Activated CD8-positive, alpha-beta memory T cell treated with anti-CD3 and anti-CD28 coated beads for 1 hour (primary cell): ENCODE measurements at places on chromosomes 7 and 10.

GRCh38 chr7:98930921-98931320 lies 52.6 kb downstream of the TRRAP start:
- DNase-seq = no peak

- DNase-seq = no peak
Observed at GRCh38 chr10:16652154-16652553, 130.5 kb upstream of the C1QL3 start.

GRCh38 chr7:128097211-128097731 lies 66.0 kb upstream of the LRRC4 start:
- no peak for DNase-seq

DNA sequence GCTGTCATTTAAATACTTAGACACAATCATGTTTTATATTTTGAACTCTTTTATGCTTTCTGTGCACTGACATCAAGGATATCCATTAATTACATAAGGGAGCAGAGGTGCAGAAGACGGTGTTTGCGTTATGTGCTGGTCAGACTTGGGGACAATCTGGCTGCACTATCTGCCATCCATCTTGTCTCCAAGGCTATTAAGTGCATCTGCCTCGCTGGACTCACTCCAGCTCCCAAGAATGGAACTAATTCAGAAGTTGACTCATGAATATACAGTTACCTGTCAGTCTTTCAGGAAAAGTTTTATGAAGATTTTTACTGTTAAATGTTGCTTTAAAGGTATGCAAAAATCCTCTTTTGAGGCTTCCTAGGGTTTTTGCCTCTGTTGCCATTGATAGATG lies 391.0 kb downstream of the SUGCT start:
- DNase-seq = no peak

DNA sequence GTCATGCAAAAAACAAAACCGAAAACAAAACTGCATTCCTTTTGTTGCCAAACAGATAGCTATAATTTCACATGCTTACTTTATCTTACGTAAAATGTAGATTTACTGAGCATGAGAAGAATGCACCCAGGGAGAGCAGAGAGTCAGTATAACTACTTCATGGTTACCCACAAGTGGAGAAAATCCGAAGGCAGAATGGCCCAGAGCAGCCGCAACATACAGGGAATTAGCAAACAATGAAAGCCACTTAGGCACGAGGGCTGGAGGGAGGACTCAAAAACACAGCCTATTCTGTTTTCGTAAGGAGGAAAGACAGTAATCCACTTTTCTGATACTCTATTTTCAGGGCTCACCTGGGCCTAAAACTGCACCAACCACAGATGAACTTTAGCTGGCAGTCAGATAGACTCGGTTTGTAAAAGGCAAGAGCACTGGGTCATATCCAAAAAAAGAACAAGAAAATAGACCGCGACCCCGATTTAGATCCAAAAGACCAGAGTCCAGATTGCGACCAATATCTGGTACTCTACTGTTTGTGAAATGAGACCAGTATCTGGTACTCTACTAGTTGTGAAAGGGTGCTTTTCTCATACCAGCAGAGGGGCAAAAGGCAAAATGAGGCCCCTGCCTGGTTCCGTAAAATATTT lies 1.3 kb downstream of the ITPRIP start:
- DNase-seq = no peak

DNA sequence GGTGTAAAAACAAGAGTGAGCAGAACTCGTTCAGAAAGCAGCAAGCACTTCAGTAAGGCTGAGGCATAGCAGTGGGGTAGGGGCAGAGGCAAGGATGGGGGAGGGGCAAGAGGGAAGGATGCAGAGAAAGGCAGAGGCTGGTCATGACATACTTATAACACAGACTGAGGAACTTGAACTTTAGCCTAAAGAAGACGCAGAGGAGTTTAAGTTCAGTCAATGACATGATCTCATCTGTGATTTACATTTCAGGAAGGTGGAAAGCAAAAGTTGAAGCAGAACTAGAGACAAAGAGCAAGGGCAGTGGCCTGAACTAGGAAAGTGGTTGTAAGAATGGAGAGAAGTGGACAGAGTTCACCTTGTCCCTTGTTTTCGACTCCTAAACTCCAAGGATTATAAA lies 15.8 kb downstream of the MACC1 start:
- no peak for DNase-seq

DNA sequence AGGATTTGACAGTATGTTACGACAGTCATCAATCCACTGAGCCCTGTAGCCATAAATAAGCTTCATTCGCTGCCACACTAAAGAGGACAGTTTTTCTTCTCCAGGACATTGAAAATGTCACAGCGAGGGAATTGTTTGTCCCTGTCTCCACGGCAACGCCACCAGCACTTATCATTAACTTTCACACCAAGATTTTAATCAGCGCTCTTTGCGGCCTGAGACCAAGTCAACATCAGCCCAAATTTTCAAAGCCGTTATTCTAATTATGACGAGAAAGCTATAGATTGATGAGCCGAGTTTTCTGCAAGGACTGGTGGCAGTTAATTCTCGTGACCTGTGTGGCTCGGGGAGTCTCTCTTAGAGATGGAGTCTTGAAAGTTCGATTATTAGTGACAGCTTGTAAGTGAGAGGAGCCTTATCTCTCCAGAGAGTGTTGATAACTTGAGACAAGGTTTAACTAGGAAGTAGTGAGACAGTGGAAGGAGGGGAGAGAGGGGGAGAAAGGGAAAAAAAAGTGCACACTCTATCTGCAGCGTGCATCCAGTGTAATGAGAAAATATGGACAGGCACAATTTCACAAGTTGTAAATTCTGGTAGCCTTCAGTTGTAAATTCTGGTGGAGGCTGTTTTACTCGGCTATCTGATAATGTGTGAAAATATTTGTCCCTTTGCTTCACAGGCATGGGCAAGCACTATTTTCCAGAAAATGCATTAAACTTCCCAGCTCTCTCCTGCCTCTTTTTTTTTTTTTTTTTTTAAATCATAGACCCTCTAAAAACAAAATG lies 473.3 kb downstream of the LRMDA start:
- no peak for DNase-seq

DNA sequence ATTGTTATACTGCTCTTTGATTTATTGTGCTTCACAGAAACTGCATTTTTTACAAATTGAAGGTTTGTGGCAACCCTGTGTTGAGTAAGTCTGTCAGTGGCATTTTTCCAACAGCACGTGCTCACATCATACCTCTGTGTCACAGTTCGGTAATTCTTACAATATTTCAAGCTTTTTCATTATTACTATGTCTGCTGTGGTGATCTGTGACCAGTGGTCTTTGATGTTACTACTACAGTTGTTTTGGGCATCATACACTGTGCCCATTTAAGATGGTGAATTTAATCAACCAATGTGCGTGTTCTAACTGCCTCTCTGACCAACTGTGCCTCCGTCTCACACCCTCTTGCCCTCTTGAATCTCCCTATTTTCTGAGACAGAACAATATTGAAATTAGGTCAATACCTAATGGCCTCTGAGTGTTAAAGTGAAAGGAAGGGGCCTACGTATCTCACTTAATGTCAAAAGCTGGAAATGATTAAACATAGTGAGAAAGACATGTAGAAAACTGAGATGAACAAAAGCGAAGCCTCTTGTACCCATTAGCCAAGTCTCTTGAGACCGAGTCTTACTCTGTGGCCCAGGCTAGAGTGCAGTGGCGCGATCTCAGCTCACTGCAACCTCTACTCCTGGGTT lies 20.2 kb upstream of the ASL start:
- no peak for DNase-seq

GRCh38 chr10:43360086-43360485 lies 11.3 kb upstream of the FXYD4 start:
- no peak for DNase-seq

DNA sequence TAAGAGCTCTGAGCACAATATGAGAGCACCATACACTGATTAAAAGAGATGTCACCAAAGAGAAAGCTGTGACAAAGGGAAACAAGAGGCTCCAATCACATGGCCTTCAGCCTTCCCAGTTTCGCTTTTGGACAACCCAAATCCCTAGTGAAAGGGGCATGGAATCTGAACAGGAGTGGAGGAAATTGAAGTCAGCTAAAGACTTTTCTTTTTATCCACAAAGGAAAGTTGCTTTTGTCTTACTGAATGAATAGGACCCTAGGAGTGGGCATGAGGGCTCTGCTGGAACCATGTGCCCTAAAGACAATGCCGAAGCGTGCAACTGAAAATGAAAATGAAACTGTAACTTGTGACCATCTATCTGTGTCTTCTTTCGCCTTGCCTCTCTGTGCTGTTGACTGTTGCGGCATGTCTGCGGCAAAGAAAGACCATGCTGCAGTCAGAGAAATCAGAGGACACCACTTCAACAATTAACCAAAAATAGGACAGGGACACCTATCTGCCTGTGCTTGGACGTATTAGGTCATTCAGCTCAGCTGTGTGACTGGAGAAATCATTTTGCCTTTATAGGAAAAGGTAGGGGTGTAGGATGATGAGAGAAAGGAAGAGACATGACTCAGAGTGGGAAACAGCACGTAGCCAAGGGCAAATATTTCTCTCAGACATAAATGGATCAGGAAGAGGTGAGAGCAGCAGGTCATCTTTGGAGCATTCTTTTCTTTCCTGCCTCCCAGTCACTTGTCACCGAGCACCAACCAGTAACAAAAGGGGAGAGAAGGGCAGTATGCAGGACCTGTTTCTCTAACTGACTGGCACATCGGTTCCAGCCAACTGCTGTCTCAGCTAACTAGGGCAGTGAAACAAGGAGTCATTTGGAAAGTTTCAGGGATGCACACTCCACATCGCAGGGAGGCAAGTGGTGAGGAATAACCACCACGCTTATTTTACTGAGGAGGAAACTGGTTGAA lies 12.3 kb downstream of the CAV2 start:
- DNase-seq = no peak

DNA sequence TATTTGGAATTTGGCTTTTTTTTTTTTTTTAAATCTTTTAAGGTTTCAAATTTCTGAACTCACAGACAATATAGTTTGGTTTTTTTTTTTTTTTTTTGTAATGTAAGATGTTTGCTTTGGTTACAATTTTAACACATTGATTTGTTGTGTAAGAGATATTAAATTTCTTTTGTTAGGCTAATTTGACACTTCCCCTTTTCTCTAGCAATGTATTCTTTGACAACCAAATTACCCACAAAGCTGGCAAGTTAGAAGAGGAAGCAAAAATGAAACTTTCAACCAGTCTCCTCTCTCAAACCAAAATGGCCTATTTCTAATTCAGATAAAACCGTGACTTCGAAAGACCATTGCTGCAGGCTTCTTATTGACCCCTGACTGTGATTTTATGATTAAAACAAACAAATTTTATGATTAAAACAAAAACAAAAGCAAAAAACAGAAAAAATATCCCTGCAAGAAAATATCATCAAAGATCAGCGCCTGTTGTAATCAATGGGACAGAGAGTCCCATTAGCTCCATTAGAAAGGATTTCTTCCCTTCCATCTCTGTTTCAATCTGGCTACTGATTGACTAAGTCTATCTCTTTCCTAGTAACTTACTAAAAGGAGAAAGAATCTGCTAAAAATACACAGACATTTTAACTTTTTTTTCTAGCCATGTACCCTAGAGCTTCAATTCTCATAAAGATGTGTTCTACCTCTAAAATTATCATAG lies 489.2 kb downstream of the MDFIC start:
- no peak for DNase-seq

GRCh38 chr10:63819753-63820329 lies 298.6 kb downstream of the REEP3 start:
- no peak for DNase-seq

DNA sequence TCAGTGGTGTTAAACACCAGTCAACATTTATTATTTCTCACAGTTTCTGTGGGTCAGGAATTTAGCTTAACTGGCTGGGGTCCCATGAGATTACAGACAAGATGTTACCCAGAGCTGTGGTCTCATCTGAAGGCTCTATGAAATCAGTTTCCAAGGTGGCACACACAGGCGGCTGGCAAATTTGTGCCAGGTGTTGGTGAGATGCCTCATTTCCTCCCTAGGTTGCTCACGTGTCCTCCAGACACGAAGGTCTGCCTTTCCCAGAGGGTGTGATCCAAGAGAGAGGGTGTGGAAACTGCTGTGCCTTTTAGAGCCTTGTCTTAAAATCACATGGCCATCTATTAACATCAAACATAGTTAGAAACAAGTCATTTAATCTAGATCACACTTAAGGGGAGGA lies 209.0 kb downstream of the JCAD start:
- no peak for DNase-seq

DNA sequence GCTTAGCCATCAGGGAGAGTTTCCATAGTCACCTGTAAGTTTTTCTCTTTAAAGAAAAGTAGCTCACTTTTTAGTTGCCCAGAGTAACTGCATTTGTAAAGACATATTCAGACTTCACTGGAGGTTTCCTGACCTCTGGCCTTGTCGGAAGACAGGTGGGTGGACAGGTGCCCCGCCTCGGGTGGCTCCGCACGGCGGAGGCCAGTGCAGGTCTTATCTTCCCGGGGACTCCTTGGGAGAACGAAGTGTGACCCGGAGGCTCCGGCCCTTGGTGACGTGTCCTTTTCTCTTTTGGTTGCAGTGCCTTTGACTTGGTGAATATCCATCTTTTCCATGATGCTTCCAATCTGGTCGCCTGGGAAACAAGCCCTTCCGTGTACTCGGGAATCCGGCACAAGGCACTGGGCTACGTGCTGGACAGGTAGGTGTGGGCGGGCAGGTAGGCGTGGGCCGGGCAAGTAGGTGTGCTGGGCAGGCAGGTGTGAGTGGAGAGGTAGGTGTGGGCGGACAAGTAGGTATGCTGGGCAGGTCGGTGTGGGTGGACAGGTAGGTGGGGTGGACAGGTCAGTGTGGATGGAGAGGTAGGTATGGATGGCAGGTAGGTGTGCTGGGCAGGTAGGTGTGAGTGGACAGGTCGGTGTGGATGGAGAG lies 75.8 kb downstream of the NKX6-2 start:
- no peak for DNase-seq

DNA sequence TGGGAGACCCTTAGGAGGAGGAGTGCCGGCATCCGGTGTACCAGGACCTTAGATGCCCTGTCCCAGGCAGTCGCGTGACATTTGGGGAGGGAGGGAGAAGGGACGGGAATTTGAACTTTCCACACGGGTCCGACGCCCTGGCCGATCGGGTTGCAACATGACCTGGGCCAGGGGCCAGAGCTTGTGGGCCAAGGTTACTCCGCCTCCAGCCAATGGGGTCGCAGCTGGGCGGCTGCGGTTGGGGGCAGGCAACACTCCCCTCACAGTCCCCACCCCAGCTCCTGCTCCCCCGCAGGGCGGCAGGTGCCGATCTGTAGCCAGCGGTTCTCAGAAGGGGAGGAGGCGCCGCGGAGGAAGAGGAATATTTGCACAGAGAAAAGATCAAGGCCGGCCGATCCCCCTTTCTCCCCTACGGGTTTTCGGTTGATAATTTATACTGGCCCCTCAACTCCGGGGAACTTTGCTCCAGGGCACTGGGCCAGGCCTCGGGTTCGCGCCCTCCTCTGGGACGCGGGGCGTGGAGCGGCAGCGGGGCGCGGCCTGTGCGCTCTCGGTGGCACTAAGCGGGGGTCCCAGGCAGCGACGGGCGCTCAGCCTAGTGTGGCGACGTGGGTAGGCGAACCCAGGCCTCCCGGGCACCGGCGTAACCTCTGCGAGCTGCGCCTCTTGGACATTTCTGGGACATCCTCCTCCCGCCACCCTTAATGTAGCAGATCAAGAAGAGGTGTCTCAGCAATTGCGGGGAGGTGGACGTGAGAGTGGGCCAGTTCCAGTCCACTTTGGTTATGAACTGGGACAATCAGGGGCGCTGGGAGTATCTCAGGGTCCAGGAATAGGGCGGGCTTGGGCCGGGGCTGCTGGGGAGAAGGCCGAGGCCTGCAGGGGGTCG lies 1.2 kb downstream of the MLXIPL start:
- DNase-seq = no peak
